ENCODE measurements at places on chromosomes 7 and 10. TPM values are rescaled to one million over a fixed set of nuclear protein-coding genes. Genes with fewer than 3 reads are reported as not detected.

GLI3 gene
- total RNA-seq: not detected

LRRC17 gene
- not detected for total RNA-seq

TMEM178B gene
- 3.7 TPM for total RNA-seq

ING3 gene
- total RNA-seq: 26.7 TPM

KNDC1 gene
- 0.54 TPM for total RNA-seq

RPEL1 gene
- total RNA-seq: not detected

MYL10 gene
- not detected for total RNA-seq

NEBL gene
- 0.22 TPM for total RNA-seq

GIMAP1 gene
- 4.9 TPM for total RNA-seq

ALOX5 gene
- 3.1 TPM for total RNA-seq

- DNase-seq: peak; percentile 73
These were observed 70.8 kb upstream of the UCN3 start for GRCh38 chr10:5293691-5294550.

DNA sequence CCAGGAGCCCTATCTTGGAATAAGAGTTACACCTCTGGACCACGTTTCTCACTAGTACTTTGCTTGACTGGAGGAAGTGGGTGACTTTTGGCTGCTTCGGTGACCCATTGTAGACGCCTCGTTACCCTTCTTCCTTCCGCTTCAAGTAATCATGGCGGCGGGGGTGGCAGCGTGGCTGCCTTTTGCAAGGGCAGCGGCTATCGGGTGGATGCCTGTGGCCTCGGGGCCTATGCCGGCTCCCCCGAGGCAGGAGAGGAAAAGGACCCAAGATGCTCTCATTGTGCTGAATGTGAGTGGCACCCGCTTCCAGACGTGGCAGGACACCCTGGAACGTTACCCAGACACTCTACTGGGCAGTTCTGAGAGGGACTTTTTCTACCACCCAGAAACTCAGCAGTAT, 1.5 kb downstream of the KCND2 start:
- no peak for DNase-seq

DNA sequence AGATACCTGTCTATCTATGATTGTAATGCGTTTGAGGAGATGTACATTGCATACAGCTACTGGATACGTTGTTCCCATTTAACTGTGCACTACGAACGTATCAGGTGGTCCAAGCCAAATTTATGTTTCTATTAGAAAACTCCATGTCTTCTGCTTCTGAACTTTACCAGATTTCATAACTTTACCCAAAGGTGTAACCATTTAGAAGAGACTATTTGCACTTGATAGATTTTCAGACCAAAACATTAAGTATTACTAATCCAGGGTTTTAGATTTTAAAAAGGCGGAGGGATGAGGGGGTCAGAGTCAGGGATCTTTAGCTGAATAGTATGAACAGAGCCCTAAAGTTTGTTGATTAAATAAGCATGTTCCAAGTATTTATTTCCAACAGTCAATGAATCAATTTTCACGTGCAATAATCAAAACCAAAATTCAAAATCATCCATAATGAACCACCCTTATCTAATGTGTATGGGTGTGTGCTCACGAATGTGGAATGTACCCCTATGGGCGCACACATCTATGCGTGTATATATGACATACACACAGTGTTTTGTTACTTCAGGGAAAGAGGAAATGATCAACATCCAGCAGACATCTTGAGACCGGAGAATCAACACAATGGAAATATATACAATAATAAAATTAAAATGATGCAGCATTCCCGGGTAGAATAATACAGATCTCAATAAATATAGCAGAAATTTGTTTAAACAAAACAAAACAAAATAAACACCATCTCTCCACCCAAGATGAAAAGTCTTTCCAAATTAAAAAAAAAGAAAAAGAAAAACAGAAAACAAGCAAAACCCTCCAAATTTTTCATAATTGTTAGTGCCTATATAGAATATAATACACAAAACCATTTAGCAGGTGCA, 3.4 kb downstream of the FEZF1 start:
- no peak for DNase-seq

DNA sequence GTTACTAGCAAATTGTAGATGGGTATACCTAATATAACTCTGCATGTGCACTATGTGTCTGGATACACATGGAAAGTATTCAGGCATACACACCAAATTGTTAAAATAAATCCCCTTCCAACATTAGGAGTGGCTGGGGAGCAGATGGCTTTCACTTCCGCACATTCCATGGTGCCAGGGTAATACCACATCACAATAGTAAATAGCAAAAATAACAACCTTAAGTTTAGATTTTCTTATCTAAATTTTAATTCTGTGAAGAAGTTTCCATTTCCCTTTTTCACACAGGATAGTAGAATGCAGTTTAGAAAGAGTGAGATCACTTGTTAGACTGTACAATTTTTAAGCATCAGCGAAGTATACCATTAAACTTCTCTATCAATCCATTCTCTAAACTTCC, 5.8 kb upstream of the ALOX5 start:
- DNase-seq: no peak

DNA sequence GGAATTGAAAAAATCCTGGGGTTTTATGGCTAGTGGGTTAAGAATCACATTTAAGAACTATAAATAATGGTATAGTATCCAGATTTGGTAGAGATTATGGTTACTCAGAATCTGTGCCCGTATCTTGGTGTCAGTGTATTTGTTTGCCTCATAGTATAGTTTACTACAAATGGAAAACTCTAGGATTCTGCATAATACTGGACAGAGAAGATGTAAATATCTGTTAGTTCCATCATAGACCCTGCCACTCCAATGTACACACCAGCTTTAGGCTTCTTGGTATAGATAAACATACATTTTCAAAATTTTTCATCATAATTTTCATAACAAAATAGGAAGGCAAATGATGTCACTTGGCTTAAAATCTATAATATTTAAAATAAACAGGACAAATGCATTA, 108.1 kb downstream of the CFTR start:
- DNase-seq: no peak

- no peak for DNase-seq
These were observed 24.6 kb upstream of the FOXL3 start for GRCh38 chr7:265192-265997.

DNA sequence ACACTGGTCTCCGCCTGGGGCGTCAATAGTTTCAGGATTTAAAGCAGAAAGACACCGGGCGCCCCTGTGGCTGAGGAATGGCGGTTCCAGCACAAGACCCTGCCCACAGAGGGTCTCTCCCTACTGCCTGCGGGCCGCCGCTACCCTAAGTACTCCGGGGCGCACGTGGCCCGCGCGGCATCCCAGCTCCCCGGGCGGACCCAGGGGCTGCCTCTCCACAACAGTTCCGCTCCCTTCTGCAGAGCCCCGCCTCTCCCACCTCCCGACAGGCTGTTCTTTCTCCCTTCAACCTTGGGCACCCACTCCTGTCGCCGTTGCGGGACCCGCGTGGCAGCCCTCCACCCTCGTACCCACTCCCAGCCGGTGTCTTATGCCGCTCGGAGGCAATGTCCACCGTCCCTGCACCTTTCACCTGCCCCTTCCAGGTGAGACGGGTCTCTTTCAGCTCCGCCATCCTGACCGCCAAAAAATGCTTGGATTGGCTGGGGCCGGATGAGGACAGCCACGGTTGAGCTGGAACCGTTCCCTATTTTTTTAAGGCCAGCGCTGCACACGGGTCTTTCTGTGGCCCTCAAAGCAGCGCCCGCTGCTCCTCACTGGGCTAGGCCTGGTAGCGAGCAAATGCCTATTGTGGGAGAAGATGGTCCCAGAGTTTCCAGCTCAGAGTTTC, 1.6 kb upstream of the NKX2-3 start:
- no peak for DNase-seq

DNA sequence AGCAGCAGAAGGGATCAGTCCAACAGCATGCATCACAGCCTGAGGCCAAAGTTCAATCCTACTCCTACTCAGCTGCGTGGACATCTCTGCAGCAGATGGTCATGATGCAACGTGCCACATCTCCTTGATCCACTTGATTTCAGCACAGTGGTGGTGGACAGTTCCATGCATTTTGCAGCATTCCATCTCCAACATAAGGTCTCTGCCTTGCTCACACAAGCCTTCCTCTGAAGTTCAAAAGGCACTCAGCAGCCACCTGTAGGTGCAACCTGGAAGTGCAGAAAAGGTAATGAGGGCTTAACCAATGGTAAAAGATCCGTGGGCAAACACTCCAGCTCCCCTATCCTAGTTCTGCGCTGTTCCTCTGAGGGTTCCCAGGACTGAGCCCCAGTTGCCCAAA, 57.5 kb upstream of the CHCHD3 start:
- no peak for DNase-seq

DNA sequence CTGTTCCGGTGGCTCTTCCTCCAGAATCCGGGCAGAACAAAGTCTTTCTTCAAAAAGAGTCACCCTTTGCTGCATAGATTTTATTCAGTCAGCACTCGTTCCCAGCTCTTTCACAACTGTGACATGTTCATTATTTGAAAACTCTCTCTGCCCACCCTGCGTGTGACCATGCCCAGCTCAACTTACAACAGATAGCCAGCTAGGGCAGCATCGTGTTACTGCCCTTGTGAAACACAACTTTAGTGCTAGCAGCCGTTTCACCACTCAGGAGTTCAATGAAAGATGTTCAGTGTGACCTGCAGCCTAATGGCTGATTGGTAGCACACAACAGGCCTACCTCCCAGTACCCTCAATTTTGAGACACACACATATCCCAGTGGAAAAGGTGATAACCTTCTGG, 57.9 kb downstream of the ZNF438 start:
- no peak for DNase-seq

DNA sequence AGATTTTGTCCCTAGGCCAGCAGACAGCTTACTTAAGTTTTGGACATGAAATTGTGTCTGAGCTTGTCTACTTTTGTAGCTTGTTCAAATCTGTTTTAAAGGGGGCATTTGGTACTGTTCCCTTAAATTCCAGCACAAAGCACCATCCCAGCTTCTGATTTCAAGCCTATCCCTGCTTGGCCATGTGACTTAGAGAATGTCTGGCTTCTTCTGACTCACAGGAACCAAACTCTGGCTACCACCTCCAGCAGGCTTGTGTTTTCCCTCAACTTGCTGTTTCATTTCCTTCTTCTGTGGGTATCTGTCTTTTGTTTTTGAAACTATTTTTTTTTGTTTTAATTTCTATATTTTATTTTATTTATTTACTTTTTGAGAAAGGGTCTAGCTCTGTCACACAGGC, 97.9 kb upstream of the FZD8 start:
- no peak for DNase-seq

GRCh38 chr7:99027241-99027640, 116.7 kb downstream of the SMURF1 start:
- DNase-seq: no peak

- no peak for DNase-seq
These were observed 136.4 kb downstream of the CUBN start for GRCh38 chr10:16993186-16993585.

GRCh38 chr7:145092766-145093165, 256.9 kb upstream of the TPK1 start:
- DNase-seq: no peak

GRCh38 chr7:5177060-5177459, 13.0 kb upstream of the WIPI2 start:
- no peak for DNase-seq

DNA sequence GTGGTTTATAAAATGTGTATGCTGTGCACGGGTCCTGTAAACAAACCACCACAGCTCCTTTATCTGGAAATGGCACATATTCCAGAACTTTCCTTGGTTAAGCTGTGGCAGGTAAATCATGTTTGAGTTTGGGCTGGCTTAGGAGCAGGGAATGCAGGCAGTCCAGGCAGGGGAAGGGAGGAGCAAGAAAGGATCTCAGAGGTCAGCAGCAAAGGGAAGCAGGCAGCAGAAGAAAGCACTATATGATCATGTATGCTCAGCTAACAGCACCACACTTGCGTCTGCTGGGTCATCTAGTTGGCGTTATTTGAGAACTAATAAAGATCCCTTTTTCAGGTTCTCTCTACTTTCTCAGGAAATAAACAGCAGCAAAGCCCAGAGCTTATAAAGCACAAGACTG, 7.8 kb downstream of the ICA1 start:
- DNase-seq: no peak

DNA sequence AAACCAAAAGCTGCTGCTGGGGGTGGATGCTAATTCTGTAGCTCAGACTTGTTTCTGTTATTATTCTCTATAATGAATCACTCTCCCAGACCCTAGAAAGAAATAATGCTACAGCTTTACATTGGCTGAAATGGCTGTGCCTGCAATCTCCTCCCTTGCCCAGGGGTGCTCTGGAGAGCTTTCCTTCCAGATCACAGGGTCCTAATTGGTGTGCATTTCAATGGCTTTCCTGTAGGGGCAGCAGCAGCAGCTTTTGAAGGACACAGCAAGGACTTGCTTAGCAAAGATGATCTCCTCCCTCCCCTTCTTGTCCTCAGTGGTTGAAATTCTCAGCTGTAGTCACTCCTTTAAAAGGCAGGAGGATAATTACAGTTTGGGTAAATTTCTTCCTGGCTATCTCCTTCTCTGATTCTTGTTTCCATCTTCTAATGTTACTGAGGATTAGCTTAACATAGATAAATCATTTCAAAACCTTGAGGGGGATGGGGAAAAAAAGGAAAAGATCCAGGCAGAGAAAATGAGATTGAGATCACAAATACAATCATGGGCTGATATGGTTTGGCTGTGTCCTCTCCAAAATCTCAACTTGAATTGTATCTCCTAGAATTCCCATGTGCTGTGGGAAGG, 120.2 kb upstream of the CTTNBP2 start:
- no peak for DNase-seq

Data from activated T-helper 1 cell treated with anti-CD3 and anti-CD28 coated beads, Interleukin-12 subunit alpha, Interleukin-12 subunit beta, Interleukin-2, Interleukin-4 antibody, amounts not matched to agents 30 ng/mL and 10 ng/mL and 1 ng/mL, durations not matched to agents 14 hours and 24 hours and 36 hours (primary cell).